ENCODE measurements at places on chromosomes 7 and 10. TPM values are rescaled to one million over a fixed set of nuclear protein-coding genes. Genes with fewer than 3 reads are reported as not detected.

GRCh38 chr7:12757443-12757842 lies 70.0 kb downstream of the ARL4A start:
- no peak for DNase-seq

Gene GTPBP10
- total RNA-seq, result 8.6 TPM

Gene STYXL1
- 47.3 TPM for total RNA-seq

Gene MOGAT3
- not detected for total RNA-seq

Gene COBL
- total RNA-seq, result not detected

DNA sequence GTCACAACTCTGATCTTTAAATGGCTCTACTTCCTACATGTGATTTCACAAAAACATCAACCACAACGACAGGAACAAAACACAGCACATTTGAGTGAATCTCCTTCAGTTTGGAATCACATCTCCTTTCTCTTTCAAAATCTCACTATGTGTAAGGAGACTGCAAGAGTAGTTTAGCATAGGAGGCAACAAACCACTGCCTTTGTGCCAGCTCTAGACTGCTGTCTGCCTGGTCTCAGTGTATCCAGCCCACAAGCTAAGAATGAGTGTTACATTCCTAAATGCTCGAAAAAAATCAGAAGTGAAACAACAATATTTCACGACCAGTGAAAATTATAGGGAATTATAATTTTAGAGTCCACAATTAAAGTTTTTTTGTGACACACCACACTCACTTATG lies 217.0 kb upstream of the STEAP4 start:
- no peak for DNase-seq

Gene MCM7
- total RNA-seq, result 55.0 TPM

Gene ELAPOR2
- total RNA-seq, result 61.3 TPM

DNA sequence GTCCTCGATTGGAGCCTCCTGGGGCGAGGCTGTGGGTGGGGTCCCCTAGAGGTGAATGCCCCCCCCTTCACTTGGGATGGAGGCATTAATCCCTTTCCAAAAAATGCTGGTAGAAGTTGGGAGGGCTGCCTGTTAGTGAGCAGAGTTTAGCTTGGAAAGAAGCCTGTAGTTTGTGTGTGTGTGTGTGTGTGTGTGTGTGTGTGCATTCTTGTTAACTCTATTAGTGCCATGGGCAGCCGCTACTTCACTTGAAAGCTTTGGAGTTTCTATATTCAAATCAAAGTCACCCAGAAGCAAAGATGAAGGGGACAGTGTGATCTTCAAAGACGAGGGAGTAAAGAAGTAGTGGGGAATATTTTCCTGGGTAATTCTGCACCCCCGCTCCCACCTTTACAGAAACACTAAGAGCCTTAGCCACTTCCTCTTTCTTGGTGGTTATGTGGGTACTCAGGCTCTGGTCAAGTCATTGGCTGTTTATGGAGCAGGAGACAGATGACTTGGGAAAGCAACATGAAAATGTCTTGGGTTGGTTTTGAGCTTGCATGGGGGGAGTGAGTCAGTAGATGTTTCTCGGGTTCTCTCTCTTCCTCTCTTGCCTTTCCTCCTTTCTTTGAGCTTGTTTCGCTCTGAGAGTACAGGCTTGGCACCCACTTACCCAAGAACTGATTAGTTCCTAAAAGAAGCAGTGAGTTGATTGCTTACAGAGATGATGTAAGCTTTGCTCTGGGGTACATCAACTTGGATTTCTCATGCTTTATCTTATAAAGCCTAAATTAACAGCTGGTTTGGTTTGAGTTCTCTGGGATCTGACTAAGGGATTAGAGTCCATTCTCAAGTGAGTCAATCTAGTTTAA lies 35.9 kb downstream of the TCF7L2 start:
- no peak for DNase-seq

Gene POLR2J2
- 6.1 TPM for total RNA-seq

Gene ITIH2
- not detected for total RNA-seq

DNA sequence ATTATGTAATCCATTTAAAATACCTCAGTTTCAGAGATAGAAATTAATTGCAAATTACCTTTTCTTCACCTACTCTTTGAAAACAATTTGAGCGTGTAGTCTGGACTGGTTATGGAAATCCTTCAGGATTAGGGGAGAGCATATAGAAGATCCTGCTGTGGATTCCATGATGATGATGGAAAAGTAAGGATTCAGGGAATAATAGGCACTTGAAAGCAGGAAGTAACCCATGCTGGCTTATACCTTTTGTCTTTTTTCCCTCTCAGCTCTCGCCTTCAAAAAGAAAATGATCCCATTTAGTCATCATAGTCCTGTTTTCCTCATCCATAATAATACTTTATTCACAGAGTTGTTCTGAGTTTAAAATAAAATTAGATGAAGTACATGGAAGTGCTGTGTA lies 4.4 kb downstream of the HBP1 start:
- DNase-seq, result no peak

DNA sequence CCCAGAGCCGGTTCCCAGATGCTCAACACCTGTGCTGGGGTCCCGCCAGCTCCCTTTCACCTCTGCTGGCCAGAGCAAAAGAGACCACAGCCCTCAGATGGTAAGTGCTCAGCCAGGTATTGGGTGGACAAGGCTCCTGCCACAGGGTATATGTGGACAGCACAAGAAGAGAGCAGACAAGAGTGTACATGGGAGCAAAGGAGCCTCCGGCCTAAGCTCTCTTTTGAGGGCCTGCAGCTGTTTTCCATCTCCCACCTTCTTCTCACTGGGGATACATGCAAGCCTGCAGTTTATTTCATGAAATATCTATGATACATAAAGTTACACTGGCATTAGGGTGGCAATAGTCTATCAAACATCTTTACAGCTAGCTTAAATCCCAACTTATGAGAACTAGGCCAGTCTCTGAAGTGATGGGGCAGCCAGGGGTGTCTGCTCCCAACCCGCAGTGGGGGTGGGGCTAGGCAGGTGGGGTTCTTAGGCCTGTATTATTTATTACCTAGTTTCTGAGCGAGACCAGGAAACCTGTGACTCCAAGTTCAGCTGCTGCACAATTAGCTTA lies 50.4 kb upstream of the DDC start:
- DNase-seq, result no peak

DNA sequence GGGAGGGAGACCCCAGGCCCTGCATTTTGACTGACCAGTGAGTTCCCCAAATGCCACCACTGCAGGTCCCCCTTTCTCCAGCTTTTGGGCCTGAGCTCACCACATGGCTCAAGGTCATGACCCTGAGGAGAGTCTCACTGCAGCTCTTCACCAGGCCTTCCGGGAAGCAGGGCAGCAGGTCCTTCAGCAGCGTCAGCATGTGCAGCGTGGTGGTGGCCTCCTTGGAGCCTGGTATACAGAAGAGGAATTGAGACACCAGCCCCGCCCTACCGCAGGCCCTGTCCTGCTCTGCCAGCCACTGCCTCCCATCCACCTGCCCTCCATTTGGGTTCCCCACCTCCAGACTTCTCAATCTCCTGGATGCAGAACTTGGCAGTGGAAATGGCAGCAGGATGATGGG lies 13.0 kb downstream of the RRP12 start:
- no peak for DNase-seq

DNA sequence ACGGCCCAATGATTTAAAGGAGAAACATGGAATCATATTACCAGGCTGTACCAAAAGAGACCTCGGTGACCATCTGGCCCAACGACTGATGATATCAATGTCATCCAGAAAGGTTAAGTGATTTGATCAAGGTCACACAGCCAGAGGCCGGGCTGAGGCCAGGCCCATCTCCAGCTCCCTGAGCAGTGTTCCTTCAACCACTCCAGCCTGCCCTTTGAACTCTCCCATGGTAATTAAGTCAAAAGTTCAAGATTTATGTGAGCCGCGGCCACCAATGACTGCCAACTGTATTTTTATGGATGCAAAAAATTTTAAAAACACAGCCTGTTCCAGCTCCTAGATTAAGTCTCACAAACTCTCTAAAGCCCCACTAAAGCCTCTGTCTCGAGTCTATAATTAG lies 41.8 kb downstream of the FGFR2 start:
- no peak for DNase-seq

Gene LRRC17
- total RNA-seq, result 71.4 TPM

DNA sequence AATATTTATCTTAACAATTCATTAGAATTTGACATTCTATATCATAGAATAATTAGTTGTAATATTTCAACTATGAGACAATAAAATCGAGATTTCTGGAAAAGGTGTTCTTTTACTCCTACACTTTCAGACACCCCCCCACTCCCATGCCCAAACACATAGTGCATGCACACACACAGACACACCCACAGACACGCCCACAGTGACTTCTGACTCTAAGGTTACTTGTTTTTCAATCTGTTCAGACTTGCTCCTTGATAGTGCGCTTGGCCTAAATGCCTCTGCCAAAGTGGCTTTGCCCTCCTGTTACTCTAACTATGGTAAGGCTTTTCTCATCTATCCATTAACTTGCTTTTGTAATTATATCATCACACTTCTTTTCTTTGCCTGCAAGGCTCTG lies 144.0 kb upstream of the PPP1R3A start:
- no peak for DNase-seq

DNA sequence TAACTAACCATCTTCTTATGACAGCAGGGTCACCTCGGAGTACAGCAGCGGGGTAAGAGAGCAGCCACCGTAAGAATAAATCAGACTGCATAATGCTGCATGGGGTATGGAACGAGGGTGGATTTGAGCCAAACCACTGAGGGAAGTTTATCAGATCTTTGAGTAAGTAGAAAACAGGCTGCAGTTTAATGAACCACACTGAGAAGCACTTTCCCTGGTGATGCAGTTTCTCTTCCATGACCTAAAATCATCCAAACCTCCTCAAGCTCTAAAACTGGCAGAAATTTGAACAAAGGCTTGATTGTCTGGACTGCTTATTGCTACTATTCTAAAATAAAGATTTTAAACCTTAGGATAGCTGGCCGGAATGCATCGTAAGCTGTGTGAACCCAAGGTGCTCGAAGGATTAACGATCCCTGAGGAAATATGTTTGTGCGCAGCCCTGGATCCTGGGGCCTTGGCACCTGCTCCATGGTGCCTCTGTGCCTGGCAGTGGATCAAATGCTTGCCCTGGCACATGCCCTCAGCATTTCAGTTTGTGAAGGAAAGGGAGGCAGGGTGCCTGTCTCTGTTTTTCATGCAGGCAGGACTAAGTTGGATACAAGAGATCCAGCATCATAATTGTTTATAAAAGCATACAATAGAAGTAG lies 322.7 kb downstream of the LHFPL3 start:
- DNase-seq, result no peak

- no peak for DNase-seq
These were observed 28.6 kb upstream of the RHBDD2 start for GRCh38 chr7:75850235-75850634.

Gene BTBD16
- total RNA-seq, result not detected

GRCh38 chr10:124390471-124391187 lies 28.1 kb downstream of the OAT start:
- no peak for DNase-seq
